NCI-H774 (cell line): ENCODE measurements at places on chromosomes 12 and 14.
A peak's percentile ranks its signal among the peaks of the same experiment; 100 is the strongest.

DNA sequence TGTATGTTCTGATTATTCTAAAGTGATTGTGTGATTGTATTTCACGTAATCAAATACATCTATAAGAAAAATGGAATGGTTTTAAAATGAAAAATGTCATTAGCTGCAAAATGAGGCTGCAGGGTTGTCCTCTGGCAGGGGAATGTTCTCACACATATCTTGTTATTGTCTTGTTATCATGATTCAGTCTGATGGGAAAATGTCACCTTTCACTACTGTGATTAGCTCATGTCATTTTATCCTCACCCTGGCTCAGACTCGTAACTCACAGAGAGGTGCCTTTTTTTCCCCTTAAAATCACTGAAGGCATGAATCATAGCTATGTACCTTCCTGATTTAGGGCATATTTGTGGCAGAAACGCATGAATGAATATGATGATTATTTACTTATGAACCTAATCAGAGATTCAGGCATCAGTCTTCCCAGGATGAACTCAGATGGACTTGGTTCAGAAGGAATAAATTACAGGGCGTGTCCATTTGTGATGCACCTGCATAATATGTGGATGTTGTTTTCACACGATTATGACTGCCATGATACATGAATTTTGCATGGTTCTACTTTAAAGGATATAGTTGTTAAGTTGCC is 1339.2 kb downstream of the AACS start:
- no peak for DNase-seq

GRCh38 chr12:42915426-42915825 is 325.9 kb upstream of the PRICKLE1 start:
- no peak for DNase-seq

DNA sequence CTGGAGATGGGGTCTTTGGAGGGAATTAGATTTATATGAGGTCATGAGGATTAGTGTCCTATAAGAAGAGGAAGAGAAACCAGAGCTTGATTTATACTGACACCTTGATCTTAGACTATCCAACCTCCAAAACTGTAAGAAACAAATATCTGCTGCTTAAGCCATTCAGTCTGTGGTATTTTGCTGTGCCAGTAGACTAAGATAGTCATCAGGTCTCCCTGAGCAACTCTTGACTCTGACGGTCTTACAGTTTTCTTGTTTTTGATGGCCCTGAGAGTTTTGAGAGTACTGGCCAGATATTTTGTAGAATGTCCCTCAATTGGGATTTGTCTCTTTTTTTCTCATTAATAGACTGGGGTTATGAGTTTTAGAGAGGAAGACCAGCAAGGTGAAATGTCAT is 51.7 kb downstream of the TSHR start:
- DNase-seq: no peak

GRCh38 chr12:473198-473597 is 13.5 kb downstream of the B4GALNT3 start:
- no peak for DNase-seq

DNA sequence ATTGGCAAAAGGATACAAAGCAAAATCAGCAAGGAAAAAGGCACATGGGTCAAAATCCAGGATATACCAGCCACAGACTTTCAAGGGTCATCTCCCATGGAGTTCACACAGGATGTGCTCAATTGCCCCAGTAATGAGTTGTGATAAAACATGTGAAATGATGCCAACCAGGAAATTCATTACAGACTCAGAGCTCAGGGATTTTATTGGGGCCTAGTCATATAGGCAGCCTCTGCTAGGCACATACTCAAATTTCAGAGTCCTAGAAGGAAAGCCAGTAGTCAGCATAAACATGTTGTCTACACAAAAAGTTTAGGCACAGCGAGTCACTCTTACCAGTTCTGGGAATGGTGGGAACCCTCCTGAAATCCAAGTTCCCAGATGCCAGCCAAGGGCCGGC is 64.4 kb upstream of the OSBPL8 start:
- DNase-seq: no peak

- no peak for DNase-seq
Measured at GRCh38 chr14:99538275-99538674, 57.1 kb downstream of the CCNK start.

- no peak for DNase-seq
Measured at GRCh38 chr12:101521136-101521535, 46.0 kb downstream of the SPIC start.

DNA sequence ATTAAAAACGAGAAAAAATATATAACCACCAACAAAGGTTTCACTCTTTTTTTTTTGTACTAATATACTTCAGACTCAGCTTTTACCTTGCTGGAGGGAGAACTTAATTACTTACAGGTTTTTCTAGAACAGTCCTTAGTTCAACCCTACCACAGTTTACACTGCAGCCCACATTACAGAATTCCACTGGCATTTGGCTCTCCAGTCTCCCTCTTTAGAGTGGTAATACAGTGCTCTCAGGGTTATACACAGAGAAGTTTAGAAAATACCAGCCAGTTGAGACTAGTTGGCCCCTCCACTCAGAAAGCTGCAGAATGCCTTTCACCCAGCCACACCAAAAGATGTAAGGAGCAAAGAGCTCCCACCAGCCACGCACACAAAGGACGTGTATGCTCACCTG is 122.3 kb upstream of the DIO3 start:
- no peak for DNase-seq

GRCh38 chr12:4829161-4829792 is 80.4 kb upstream of the KCNA1 start:
- DNase-seq: no peak

DNA sequence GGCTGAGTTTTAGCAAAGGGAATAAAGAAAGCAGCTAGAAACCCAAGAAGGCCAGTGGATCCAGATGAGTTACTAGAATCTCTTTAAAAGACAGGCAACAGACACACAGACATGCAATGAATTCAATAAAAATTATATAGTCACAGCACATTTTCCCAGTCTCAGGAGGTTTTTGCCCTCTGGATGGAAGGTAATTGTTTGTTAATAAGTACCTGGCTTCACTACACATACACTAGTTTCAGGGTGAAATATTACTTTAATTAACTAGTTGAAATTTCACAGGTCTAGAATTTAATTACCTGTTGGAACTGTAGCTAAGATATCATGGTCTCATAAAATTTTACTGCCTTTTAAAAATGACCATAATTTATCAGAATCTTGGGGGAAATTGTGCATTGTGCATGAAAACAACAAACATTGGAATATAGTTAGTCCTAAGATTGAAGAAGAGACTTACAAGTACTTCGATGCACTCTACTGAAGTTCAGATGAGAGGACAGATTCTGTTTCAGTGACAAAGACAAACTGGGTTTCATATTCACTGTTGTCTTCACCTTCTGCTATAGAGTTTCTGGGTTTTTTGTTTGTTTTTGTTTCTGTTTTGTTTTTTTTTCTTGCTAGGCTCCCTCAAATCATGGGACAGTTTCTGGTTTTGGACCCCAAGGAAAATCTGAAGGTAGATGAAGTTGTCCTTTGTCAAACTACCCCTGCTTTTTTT is 277.0 kb upstream of the GARIN6 start:
- no peak for DNase-seq

- DNase-seq: no peak
Measured at GRCh38 chr12:12804432-12804886, 8.7 kb upstream of the DDX47 start.

DNA sequence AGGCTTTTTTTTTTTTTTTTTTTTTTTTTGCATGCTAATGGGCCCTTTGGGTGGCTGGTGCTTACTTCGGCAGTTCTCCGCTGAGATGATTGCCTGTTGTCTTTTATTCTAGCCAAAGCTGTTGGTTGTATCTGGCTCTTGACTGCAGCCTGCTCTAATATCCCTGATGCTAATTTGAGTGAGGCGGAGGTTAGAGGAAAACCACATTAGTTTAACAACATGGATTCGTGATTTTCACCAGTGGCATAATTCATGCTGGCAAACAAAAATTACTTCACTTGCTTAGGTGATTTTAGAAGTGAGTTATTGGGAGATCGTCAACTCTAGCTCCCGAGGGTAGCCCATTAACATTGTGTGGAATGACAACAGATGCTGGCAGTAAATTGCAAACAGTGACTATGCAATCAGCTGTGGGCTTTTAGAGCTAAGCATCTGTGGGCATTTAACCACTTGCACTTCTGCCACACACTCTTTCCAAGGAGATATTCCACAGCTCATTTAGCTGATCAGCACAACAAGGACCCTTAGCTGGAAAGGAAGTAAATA is 97.6 kb upstream of the ZDHHC17 start:
- DNase-seq: no peak

GRCh38 chr14:54447231-54447692 is 6.1 kb upstream of the CNIH1 start:
- DNase-seq: no peak

DNA sequence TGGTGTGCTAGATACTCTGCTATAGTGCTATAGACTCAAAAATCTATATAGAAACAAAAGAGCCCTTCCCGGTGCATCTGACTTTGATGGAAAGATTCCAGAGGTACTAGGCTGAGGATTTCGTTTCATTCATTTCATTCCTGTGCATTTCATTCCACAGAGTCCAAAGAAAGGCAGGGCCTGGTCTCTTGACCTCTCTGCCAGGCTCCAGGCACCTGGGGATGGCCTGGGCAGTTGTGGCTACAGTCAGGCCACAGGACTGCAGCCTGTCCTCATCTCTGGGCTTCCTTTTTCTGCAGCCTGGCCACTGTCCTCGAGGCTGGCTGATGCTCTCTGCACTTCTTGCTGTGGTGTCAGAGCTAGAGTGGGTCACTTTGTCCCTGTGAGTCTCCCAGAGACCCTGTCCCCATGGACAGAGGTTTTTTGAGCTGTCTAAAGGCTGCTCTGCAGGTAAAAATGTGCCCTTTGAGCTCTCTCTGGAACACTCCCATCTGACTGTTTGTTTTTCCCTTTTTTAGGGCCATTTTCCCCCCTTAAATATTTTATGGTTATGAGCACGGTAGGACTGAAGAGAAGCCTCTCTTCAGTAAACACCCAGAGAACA is 3.2 kb upstream of the VDR start:
- DNase-seq: no peak

- DNase-seq: no peak
Measured at GRCh38 chr12:101772012-101772775, 32.9 kb upstream of the SYCP3 start.

DNA sequence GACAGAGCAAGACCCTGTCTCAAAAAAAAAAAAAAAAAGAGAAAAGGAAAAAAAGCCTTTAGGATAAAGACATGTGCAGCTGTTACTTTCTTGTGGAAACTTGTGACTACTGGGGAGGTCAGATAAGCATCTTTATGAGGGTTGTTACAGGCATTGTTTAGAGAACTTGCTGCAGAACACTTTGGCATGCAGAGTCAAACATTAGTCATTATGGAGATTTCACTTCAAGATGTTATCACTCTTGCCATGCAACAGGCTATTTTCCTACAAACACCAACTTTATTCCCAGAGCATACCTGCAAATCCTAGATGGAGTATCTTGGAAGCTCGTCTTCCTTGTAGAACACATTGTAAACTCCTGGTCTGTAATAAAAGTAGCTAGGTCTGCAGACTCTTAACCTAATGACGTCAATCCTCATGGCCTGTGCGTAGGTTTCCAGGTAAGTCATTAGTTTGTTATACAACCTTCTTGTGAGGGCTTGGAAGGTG is 36.3 kb upstream of the WDR89 start:
- DNase-seq: no peak

DNA sequence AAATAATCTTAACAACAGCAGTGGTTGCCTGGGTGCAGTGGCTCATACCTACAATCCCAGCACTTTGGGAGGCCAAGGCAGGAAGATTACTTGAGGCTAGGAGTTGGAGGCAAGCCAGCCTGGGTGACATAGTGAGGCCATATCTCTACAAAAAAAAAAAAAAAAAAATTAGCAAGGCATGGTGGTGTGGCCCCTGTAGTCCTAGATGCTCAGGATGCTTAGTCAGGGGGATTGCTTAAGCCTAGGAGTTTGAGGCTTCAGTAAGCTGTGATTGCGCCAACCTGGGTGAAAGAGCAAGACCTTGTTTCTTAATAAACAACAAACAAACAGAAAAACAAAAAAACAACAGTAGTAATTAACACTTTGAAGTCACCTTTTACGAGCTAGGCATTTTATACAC is 642 bp upstream of the ACSM4 start:
- no peak for DNase-seq

GRCh38 chr14:77882098-77882497 is 82.2 kb downstream of the ADCK1 start:
- peak; percentile 50 for DNase-seq

DNA sequence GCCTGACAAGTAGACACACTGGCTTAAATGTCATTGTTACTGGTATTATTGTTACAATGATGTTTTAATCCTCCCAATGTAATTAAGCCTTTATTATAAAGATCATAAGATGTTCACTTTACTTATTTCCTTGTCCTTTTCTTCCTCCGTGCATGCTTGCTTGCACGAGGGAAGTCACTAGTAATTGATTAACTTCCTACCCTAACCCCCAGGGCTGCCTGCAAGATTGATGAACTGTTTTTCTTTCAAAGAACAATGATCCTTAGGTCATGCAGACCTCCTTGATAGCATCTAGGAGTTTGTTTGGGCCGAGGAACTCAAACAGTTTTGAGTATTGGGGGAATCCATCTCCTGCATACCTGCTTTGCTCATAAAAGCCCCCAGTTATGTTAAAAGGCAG is 43.0 kb downstream of the GLRX5 start:
- no peak for DNase-seq

DNA sequence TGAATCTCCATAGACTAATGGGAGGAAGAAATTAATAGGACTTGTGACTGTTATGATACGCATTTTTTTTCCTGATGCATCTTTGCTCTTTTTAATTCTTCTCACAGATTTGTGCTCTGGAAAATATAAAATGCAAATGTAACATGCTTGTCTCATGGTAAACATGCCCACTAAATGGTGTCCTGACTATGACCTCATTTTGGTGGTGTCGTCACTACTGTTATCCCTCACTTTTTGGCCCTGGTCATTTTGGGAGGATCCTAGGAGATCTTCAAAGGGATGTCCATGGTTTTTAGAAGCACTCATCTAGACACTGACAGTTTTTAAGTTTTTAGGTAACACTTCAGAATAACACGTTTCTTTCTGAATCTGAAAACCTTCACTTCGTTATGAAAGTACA is 790.8 kb upstream of the FBXO33 start:
- DNase-seq: no peak

DNA sequence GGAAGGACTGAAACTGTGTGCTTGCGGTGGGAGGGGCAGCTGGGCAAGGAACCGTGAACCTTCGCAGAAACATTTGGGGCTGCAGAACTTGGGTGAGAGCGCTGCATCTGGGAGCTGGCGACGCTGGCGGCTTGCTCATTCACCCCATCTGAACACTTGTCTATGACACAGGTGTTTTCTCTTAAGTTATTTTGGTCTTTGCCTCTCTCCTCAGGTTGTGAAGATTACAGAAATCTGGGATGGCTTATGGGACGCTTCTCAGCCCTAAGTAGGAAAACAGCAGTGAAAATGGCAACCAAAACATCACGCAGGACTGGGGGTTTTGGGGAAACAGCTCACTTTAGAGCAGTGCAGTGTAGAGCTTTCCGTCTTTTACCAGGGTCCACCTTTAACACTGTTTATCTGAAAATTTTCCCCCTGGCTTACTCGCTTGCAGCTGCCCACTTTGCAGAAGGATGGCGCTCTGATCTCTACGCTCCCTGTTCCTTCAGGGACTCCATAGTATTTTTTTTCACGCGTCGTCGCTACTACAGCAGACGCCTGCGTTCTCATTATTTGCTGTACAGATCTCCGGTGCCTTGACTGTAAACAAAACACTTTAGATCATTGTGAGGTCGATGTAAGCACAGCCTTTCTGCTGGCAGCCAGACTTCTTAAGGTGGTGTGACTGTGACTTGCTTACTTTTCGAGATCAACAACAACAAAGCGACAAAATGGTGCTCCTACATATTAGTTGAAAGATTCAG is 2.7 kb upstream of the CDKN1B start:
- no peak for DNase-seq

GRCh38 chr14:56715938-56716337 is 94.3 kb downstream of the OTX2 start:
- DNase-seq: no peak
